ENCODE measurements at places on chromosomes 1 and 21.

DNA sequence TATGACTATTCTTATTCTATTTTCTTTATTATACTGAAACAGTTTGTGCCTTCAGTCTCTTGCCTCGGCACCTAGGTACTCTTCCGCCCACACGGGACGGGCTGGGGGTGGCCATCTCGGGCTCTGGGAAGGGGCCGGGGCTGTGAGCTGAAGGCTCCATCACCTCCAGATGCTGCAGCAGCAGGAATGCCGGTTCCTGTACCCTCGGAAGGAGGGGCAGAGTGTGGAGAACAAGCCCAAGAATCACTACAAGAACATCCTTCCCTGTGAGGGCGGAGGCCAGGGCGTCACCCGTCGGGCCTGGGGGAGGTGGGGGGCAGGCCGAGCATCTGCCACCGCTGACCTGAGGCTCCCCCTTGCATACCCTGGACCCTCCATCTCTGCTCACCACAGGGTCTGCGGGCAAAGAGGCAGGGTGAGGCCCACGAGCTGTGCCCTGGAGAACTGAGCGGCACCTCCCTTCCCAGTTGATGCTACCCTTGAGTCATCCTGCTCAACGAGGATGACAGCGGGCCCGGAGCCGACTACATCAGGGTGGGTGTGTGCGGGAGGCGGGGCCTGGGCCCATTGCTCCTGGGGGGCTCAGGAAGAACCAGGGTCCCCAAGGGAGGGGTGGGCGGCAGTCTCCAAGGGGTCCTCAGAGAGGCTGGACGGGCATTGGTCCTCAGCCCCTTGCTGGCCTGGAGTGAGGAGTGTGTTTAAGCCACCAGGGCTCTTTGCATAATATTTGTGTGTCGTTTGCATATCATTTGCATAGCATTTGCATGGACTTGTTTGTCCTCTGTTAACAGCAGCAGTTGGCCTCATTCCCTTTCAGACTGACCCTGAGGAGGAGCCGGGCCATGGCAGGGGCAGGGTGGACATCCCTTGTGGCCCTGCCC lies 7.5 kb downstream of the RNF223 start:
- peaks cover 67% of the 10 kb centered on the region for H3K27me3 ChIP-seq
- peaks cover 62% of the 10 kb centered on the region for H3K4me1 ChIP-seq
- DNase-seq = peak; percentile 32
- H3K27ac ChIP-seq = no peak overlapping the region
- peaks cover 12% of the 10 kb centered on the region for H3K36me3 ChIP-seq

GRCh38 chr21:34526618-34527290 lies 14.7 kb upstream of the KCNE1 start:
- peak overlapping the region; percentile 82 for H3K4me3 ChIP-seq
- H3K4me1 ChIP-seq = peaks cover 17% of the 10 kb centered on the region
- H3K27me3 ChIP-seq = no peaks in the 10 kb centered on the region
- H3K36me3 ChIP-seq = peaks cover 14% of the 10 kb centered on the region
- peak overlapping the region; percentile 97 for H3K27ac ChIP-seq

DNA sequence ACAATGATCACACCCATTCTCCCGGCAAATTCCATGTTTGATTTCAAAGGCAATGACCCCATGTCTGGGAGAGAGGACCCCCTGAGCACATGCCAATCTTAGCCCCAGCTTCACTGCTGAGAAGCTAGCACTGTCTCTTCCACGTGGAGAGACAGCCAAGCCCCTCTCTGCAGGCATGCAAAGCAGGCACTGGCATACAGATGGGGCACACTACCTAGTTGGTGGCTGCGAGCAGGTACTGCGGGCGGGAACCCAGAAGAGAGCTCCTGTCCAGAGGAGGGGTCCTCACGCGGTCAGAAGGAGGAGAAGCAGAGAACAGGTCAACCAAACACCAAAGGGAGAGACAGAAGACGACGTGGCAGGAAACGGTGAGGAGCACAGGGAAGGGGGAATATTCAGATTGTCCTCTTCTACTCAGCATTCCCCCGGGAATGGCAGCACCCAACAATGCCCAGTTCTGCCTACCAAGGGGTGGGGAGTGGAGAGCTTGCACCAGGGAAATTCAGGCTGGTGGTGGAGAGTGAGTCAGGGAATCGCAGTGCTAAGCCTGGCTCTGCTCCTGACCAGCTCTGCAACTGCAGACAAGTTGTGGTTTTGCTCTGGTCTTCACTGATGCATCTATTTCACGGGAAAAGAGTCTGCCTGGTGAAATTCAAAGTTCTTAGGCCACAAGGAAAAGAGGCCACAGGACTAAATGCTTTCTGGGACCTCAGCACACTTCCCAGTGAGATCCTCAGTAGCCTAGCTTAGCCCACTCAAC lies 48.1 kb upstream of the GOLT1A start:
- no peak overlapping the region for H3K4me3 ChIP-seq
- H3K27me3 ChIP-seq = peaks cover 51% of the 10 kb centered on the region
- DNase-seq = peak; percentile 68
- no peak overlapping the region for H3K27ac ChIP-seq
- peaks cover 7% of the 10 kb centered on the region for H3K4me1 ChIP-seq

DNA sequence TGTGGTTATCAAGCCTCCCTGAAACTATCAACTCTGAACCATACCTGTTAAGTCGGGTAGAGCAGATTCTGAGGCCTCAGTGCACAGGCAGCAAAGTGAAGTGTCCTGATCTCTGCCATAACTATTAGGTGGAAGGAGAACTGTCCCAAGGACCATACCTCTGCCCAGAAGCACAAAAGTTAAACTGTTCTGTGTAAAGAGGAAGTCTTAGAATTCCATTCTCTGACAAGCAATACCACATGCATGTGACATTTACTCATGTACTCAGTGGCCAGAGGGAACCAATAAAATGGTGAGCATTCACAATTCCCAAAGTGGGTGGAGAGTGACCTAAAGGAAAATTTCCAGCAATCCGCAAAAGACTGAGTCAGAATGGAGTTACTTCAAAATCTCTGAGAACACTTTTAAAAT lies 61.0 kb downstream of the TOR3A start:
- H3K36me3 ChIP-seq = peaks cover 27% of the 10 kb centered on the region
- H3K27ac ChIP-seq = peak overlapping the region; percentile 90
- peak; percentile 99 for DNase-seq

DNA sequence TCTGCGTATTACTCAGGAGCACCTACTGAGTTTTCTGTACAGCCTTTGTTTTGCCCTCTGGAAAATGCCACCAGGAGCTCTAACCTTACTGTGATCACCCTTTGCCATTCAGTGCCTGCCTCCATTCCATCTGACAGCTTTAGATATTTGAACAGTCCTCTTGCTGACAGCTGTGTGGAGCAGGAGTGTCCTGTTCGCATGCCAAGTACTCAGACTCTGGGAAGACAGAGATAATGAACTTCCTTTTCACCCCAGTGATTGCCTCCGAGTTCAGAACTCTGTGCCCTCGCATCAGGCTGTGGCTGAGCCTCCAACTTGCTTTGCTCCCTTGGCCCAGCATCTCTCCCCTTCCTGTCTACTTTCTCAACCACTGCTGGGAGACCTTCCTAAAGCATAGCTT lies 74.0 kb downstream of the CACNA1E start:
- no peak overlapping the region for H3K27ac ChIP-seq
- DNase-seq = no peak
- H3K4me1 ChIP-seq = no peaks in the 10 kb centered on the region
- H3K4me3 ChIP-seq = no peak overlapping the region
- H3K27me3 ChIP-seq = peaks cover 12% of the 10 kb centered on the region

- H3K27ac ChIP-seq = no peak overlapping the region
- H3K36me3 ChIP-seq = no peaks in the 10 kb centered on the region
- no peaks in the 10 kb centered on the region for H3K4me1 ChIP-seq
- no peak overlapping the region for H3K4me3 ChIP-seq
- DNase-seq = no peak
Observed at GRCh38 chr1:57204091-57204490, 219.8 kb downstream of the DAB1 start.

GRCh38 chr1:106768077-106768476 lies 288.4 kb upstream of the PRMT6 start:
- H3K27ac ChIP-seq = peak overlapping the region; percentile 54
- H3K4me3 ChIP-seq = no peak overlapping the region
- no peaks in the 10 kb centered on the region for H3K36me3 ChIP-seq

GRCh38 chr21:24197923-24198322 lies 1409.4 kb downstream of the MRPL39 start:
- no peak for DNase-seq
- H3K4me1 ChIP-seq = no peaks in the 10 kb centered on the region
- H3K27me3 ChIP-seq = no peaks in the 10 kb centered on the region
- no peak overlapping the region for H3K4me3 ChIP-seq

- peaks cover 26% of the 10 kb centered on the region for H3K27me3 ChIP-seq
- peaks cover 19% of the 10 kb centered on the region for H3K4me1 ChIP-seq
- no peak for DNase-seq
- no peak overlapping the region for H3K4me3 ChIP-seq
- no peak overlapping the region for H3K27ac ChIP-seq
Observed at GRCh38 chr1:162145966-162146696, 76.6 kb downstream of the NOS1AP start.

DNA sequence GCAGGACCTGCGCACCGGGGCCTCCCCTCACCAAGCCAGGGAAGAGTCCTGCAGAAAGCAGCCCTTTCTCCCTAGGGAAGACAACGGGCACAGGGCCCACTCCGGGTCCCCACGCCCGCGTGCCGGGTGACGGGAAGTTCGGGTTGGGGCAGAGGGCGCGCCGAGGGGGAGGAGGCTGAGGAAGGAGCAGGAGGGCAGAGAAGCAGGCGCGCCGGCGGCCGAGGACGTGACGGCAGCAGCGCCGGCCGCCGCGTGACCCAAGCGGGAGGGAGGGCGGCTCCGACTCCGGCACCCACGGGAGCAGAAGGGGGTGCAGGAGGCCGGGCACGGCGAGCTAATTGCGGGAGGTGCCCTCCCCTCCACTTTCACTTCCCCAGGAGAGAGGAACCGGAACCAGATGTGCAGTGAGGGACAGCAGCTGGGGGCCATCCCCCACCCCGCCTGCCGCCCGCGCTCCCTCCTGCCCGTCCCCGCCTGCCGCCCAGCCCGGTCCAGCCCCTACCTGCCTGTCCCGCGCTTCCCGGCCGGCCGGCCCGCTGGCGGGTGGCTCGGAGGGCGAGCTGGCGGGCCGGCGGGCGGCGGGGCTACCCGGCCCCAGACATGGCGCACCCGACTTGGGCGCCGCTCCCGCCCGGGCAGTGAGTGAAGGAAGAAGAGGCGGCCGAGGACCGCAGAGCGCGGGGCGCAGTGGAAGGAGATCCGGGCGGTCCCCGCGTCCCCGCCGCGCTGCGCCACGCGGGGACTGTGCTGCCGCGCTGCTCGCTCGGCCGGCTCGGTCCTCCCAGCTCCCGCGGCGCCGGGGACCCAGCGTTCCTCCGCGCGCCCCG lies 510 bp downstream of the DENND4B start:
- peak overlapping the region; percentile 94 for H3K4me3 ChIP-seq
- H3K27me3 ChIP-seq = no peaks in the 10 kb centered on the region
- peak; percentile 81 for DNase-seq
- H3K36me3 ChIP-seq = peaks cover 55% of the 10 kb centered on the region

GRCh38 chr1:159076438-159077119 lies at the start of gene AIM2:
Gene AIM2 (minus strand): TSS chr1:159076766. CDS start chr1:159073499, 3,267 bp downstream.
- H3K4me1 ChIP-seq = no peaks in the 10 kb centered on the region
- no peak within 1 kb of the TSS for H3K4me3 ChIP-seq
- DNase-seq = peak; percentile 48
- H3K27ac ChIP-seq = no peak within 1 kb of the TSS
- H3K36me3 ChIP-seq = no peaks in the 10 kb centered on the region

DNA sequence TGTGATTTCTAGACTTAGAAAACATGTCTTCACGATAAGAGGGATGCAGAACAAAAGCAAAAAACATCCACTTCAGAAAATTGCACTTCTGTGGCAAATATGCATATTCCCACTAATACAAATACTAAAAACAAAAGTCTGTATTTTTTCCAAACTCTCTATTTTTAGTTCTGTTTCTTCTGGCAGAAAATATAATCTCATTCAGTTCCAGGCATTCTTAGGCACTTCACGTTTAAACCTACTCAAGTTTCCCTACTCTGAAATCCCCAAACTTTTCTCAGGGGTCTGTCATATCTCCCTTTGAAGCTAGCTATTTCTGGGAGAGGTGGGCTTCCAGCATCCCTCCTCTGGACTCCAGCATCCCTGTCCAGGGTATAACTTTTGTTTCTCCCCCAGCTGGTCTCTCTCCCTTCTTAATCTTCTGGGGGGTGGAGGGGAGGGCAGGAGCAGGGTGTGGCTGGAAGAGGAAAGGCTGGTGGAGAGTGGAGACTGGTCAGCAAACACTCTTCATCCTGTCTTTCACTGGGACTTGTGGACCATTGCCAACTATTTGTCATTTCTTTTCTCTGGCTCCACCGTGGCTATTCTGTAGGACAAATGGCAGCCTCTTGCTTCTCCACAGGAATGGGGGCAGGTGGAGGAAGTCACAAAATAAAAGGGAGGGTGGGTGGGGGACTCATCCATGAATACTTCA lies 19.6 kb upstream of the NCF2 start:
- peaks cover 5% of the 10 kb centered on the region for H3K4me1 ChIP-seq
- no peaks in the 10 kb centered on the region for H3K27me3 ChIP-seq
- H3K4me3 ChIP-seq = no peak overlapping the region
- no peak for DNase-seq
- H3K27ac ChIP-seq = no peak overlapping the region

GRCh38 chr1:157622471-157622870 lies 24.6 kb upstream of the FCRL4 start:
- H3K4me3 ChIP-seq = no peak overlapping the region
- no peak overlapping the region for H3K27ac ChIP-seq
- no peaks in the 10 kb centered on the region for H3K36me3 ChIP-seq

DNA sequence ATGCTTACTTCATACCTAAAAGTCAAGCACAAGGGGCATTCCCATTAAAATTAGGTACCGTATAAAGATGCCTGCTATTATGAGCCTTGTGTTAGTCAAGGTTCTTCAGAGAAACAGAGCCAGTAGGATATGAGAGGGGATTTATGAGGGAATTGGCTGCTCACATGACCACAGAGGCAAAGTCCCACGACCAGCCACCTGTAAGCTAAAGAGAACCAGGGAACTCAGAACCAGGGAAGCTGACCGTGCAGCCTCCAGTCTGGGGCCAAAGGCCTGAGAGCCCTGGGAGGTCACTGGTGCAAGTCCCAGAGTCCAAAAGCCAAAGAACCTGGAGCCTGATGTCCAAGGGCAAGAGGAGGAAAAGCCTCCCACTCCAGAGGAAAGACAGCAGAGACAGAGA lies 20.0 kb downstream of the PIGM start:
- no peaks in the 10 kb centered on the region for H3K36me3 ChIP-seq
- no peaks in the 10 kb centered on the region for H3K4me1 ChIP-seq
- DNase-seq = no peak
- H3K27ac ChIP-seq = no peak overlapping the region
- H3K4me3 ChIP-seq = no peak overlapping the region
- H3K27me3 ChIP-seq = no peaks in the 10 kb centered on the region

DNA sequence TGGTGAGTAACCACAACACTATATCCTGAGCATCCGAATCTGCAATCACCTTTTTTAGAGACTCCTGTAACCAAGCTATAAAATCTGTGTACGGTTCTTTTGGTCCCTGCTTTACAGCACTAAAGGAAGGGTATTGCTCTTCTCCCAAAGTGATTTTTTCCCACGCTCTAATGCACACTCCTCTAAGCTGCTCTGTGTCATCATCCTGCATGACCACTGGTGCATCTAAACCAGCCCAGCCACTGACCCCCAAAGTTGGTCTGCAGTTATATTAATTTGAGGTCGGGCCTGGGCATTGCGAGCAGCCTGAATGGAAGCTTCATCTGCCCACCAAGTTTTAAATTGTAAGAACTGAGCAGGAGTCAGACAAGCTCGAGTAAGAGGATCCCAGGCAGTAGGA lies 480.0 kb downstream of the PTPRU start:
- DNase-seq = no peak
- no peak overlapping the region for H3K4me3 ChIP-seq
- H3K27ac ChIP-seq = no peak overlapping the region
- no peaks in the 10 kb centered on the region for H3K27me3 ChIP-seq
- H3K36me3 ChIP-seq = no peaks in the 10 kb centered on the region
